ENCODE measurements at places on chromosomes 4 and X. TPM values are rescaled to one million over a fixed set of nuclear protein-coding genes. Genes with fewer than 3 reads are reported as not detected.

Gene HTN1
- not detected for total RNA-seq

DNA sequence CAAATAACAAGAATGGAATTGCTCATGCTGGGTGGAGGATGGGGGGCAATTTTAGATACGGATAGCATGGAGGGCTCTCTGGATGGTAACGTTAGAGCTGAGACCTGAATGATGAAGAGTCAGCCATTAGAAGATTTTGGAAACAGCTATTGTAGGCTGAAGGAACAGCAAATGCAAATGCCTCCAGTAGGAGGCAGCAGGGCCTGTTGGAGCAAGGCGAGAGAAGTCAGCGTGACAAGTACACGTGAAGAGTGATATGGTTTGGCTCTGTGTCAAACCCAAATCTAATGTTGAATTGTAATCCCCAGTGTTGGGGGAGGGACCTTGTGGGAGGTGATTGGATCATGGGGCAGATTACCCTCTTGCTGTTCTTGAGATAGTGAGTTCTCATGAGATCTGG is 59.3 kb upstream of the SOD3 start:
- H3K36me3 ChIP-seq, result no peaks in the 10 kb centered on the region
- H3K27ac ChIP-seq, result no peak overlapping the region
- DNase-seq, result no peak
- no peaks in the 10 kb centered on the region for H3K4me1 ChIP-seq
- H3K4me3 ChIP-seq, result no peak overlapping the region
- H3K27me3 ChIP-seq, result no peaks in the 10 kb centered on the region

DNA sequence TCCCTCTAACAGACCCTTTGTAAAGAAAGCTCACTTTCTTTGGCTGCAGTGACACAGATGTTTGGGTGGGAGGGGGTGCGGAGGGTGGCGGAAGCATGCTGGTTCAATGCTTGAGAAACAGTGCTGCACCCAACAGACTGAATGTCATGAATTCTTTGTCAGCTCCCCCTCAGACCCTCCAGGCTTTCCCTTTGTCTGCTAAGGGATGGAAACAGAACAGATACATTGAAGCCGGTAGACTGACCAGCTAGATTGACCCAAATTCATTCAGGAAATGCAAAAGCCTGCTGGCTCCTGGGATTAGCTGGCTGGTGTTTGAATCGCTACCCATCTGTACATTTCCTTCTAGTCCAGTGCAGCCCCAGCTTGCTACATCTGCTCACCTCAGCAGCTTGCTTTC is 90.8 kb upstream of the PAK3 start:
- H3K36me3 ChIP-seq, result no peaks in the 10 kb centered on the region
- H3K27ac ChIP-seq, result no peak overlapping the region
- no peaks in the 10 kb centered on the region for H3K4me1 ChIP-seq

- peaks cover 25% of the 10 kb centered on the region for H3K27me3 ChIP-seq
- no peak overlapping the region for H3K27ac ChIP-seq
- no peaks in the 10 kb centered on the region for H3K4me1 ChIP-seq
- DNase-seq, result no peak
- H3K4me3 ChIP-seq, result peak overlapping the region; percentile 61
Measured at GRCh38 chrX:86149119-86149518, 868 bp downstream of the DACH2 start.

Gene RRH
- not detected for total RNA-seq

GRCh38 chr4:27129871-27130366 is 269.3 kb downstream of the STIM2 start:
- no peak overlapping the region for H3K27ac ChIP-seq
- no peaks in the 10 kb centered on the region for H3K27me3 ChIP-seq
- no peaks in the 10 kb centered on the region for H3K4me1 ChIP-seq
- no peak for DNase-seq
- no peaks in the 10 kb centered on the region for H3K36me3 ChIP-seq

Gene DGKK
- not detected for total RNA-seq

GRCh38 chrX:10533696-10534365 is 86.6 kb downstream of the MID1 start:
- no peaks in the 10 kb centered on the region for H3K27me3 ChIP-seq
- H3K36me3 ChIP-seq, result no peaks in the 10 kb centered on the region
- H3K4me1 ChIP-seq, result no peaks in the 10 kb centered on the region
- H3K27ac ChIP-seq, result no peak overlapping the region
- DNase-seq, result no peak

Gene ERAS
- not detected for total RNA-seq

Gene PDZD4
- 0.91 TPM for total RNA-seq

Gene RNF175
- not detected for total RNA-seq

DNA sequence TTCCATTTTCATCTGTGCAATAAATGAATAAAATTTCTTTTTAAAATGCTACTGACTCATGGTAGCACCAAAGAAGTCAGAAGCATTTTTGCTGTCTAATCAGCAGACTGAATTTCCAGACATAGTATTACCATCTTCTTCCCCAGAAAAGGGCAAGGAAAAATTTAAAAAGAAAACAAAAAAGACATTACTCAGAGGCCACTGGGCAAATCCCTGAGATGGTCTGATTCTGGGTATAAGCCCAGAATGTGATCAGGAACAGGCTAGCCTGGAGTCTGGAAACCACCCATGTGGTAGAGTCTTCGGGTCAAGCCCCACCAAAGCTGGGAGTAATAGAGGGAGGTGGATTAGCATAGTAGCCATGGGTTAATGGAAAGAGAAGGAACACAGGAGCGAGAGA is 342.8 kb downstream of the FBXW7 start:
- no peak for DNase-seq
- no peak overlapping the region for H3K27ac ChIP-seq
- no peaks in the 10 kb centered on the region for H3K27me3 ChIP-seq
- H3K4me3 ChIP-seq, result no peak overlapping the region

Gene SOD3
- total RNA-seq, result not detected

DNA sequence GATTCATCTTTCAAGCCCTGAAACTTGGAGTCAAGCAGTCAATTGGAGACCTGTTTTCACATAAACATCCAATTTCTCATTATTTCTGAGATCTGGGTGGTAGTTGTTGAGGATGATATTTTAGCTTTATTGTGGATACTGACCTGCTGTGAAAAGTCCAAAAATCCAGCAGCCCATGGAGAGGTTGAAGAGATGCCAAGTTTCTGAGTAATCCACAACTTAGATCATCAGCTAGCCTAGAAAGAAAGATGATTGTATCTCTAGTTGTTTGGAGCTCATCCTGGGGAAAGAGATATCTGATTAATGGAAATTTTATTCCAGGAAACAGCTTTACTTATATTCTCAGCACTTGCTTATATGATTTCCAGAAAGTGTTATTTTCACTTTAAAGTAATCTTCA is 48.6 kb upstream of the DCX start:
- H3K27ac ChIP-seq, result no peak overlapping the region
- no peaks in the 10 kb centered on the region for H3K4me1 ChIP-seq
- H3K4me3 ChIP-seq, result no peak overlapping the region
- no peak for DNase-seq

GRCh38 chrX:44871114-44871645 is 1.8 kb upstream of the KDM6A start:
- H3K4me1 ChIP-seq, result peaks cover 5% of the 10 kb centered on the region
- peak overlapping the region; percentile 3 for H3K27ac ChIP-seq
- no peaks in the 10 kb centered on the region for H3K27me3 ChIP-seq
- DNase-seq, result no peak
- H3K4me3 ChIP-seq, result peak overlapping the region; percentile 56

- no peak overlapping the region for H3K4me3 ChIP-seq
- H3K27ac ChIP-seq, result no peak overlapping the region
- H3K27me3 ChIP-seq, result no peaks in the 10 kb centered on the region
- H3K36me3 ChIP-seq, result no peaks in the 10 kb centered on the region
Measured at GRCh38 chr4:155071962-155072361, 136.5 kb upstream of the NPY2R start.

DNA sequence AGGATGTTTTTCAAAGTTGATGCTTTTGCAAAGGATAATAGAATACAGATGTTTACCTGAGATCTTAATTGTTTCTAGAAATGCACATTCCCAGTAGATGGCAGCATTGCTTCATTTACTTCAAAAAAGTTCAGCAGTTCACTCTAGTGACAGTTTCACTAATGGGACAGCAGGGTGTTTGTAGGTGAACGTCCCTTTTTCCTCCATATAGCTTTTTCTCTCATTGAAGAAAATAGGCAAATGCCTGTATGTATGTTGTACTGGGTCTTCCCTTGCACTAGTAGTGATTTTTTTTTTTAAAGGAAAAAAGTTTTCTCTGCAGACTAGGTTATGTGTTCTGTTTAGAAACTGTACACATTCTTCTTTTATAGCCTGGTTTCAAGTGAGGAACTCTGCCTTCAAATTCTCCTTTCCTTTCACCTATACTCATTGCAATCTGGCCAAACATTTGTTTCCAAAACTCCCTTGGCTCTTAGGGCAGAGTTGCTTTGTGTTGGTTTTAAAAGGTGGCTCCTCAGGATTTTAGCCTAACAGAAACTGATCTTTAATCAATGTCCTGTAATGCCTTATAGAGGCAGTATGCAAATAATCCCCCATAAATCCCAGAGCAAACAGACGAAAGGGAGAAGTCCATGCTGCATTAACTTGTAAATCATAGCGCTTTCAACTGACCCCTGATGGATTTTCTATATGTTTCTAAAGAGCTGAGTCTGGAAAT is 86.3 kb downstream of the EGF start:
- no peak overlapping the region for H3K27ac ChIP-seq
- no peak for DNase-seq
- no peaks in the 10 kb centered on the region for H3K36me3 ChIP-seq
- H3K4me3 ChIP-seq, result no peak overlapping the region
- H3K4me1 ChIP-seq, result peaks cover 16% of the 10 kb centered on the region

DNA sequence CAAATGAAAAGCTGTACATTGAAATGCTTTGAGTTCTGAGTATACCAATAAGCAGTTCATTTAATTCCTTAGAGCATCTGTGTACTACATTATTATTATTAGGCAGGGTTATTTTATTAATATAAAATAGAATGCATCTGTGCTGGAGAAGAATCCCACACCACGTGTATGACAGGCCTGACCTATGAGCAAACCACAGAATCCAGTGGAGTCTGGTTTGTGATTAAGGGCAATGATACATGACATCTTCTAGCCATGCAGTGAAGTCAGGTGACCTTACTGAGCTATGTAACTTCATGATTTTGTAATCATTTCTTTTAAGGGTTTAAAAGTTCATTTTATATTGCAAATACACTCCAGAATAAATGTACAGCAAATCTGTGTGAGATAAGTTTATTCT is 1165.0 kb upstream of the TENM3 start:
- no peaks in the 10 kb centered on the region for H3K36me3 ChIP-seq
- H3K4me1 ChIP-seq, result no peaks in the 10 kb centered on the region
- DNase-seq, result no peak
- H3K27ac ChIP-seq, result no peak overlapping the region
- H3K4me3 ChIP-seq, result no peak overlapping the region
- H3K27me3 ChIP-seq, result no peaks in the 10 kb centered on the region

DNA sequence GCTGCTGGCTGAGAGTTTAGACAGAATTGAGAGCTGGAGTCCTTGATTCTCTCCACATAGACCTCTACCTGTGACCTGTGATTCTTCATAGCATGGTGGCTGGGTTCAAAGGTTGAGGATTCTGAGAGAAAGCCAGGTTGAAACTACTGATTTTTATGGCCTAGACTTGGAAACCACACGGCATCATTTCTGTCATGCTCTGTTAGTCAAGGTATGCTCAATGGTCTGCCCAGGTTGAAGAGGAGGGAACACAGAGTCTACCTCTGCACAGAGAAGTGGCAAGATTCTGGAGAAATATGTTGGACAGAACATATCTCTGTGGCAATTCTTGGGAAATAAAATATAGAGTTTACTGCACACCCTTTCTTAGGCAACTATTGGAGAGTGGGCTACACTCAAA is 57.2 kb upstream of the CXorf66 start:
- no peak for DNase-seq
- H3K27ac ChIP-seq, result no peak overlapping the region
- H3K4me1 ChIP-seq, result no peaks in the 10 kb centered on the region
- H3K27me3 ChIP-seq, result no peaks in the 10 kb centered on the region
- H3K4me3 ChIP-seq, result no peak overlapping the region

- H3K27me3 ChIP-seq, result no peaks in the 10 kb centered on the region
- no peaks in the 10 kb centered on the region for H3K4me1 ChIP-seq
- no peak overlapping the region for H3K27ac ChIP-seq
- H3K4me3 ChIP-seq, result no peak overlapping the region
- no peaks in the 10 kb centered on the region for H3K36me3 ChIP-seq
Measured at GRCh38 chr4:155062948-155063347, 145.5 kb upstream of the NPY2R start.

GRCh38 chr4:145709843-145710242 is 29.9 kb downstream of the C4orf51 start:
- peaks cover 5% of the 10 kb centered on the region for H3K36me3 ChIP-seq
- peaks cover 17% of the 10 kb centered on the region for H3K4me1 ChIP-seq
- H3K4me3 ChIP-seq, result no peak overlapping the region

GRCh38 chrX:47244676-47245075 is 11.9 kb downstream of the USP11 start:
- H3K4me3 ChIP-seq, result no peak overlapping the region
- peaks cover 48% of the 10 kb centered on the region for H3K36me3 ChIP-seq
- no peak for DNase-seq
- no peaks in the 10 kb centered on the region for H3K27me3 ChIP-seq
- peaks cover 18% of the 10 kb centered on the region for H3K4me1 ChIP-seq

Gene CT45A9
- not detected for total RNA-seq

- H3K27me3 ChIP-seq, result peaks cover 22% of the 10 kb centered on the region
- H3K4me3 ChIP-seq, result no peak overlapping the region
- H3K27ac ChIP-seq, result no peak overlapping the region
- no peak for DNase-seq
- no peaks in the 10 kb centered on the region for H3K4me1 ChIP-seq
- H3K36me3 ChIP-seq, result no peaks in the 10 kb centered on the region
Measured at GRCh38 chr4:86500527-86500926, 93.6 kb upstream of the PTPN13 start.

GRCh38 chr4:81173213-81173612 is 41.8 kb downstream of the PRKG2 start:
- no peaks in the 10 kb centered on the region for H3K36me3 ChIP-seq
- no peak for DNase-seq
- H3K4me3 ChIP-seq, result no peak overlapping the region
- H3K27me3 ChIP-seq, result peaks cover 1% of the 10 kb centered on the region

Gene SHROOM2
- not detected for total RNA-seq

- no peaks in the 10 kb centered on the region for H3K36me3 ChIP-seq
- DNase-seq, result no peak
- no peak overlapping the region for H3K27ac ChIP-seq
- no peaks in the 10 kb centered on the region for H3K4me1 ChIP-seq
- no peak overlapping the region for H3K4me3 ChIP-seq
Measured at GRCh38 chr4:27168783-27169182, 308.1 kb downstream of the STIM2 start.

Gene ARSJ
- not detected for total RNA-seq

- H3K36me3 ChIP-seq, result no peaks in the 10 kb centered on the region
- no peak overlapping the region for H3K4me3 ChIP-seq
- H3K27me3 ChIP-seq, result no peaks in the 10 kb centered on the region
Measured at GRCh38 chrX:3440981-3441380, 94.5 kb upstream of the MXRA5 start.

Gene FAM53A
- total RNA-seq, result 2.7 TPM

GRCh38 chrX:37658343-37659030 is 27.1 kb upstream of the XK start:
- H3K4me3 ChIP-seq, result no peak overlapping the region
- DNase-seq, result no peak
- no peak overlapping the region for H3K27ac ChIP-seq
- H3K27me3 ChIP-seq, result no peaks in the 10 kb centered on the region
- H3K4me1 ChIP-seq, result no peaks in the 10 kb centered on the region

Measured in activated T-helper 2 cell treated with anti-CD3 and anti-CD28 coated beads, Interferon-gamma antibody, Interleukin-2, Interleukin-4, amounts not matched to agents 10 μg/mL and 5 μg/mL and 100 μg/mL, durations not matched to agents 14 hours and 24 hours and 36 hours (primary cell).